MCF 10A (cell line): ENCODE measurements at places on chromosomes 7 and 10. TPM values are rescaled to one million over a fixed set of nuclear protein-coding genes. Genes with fewer than 3 reads are reported as not detected.
A peak's percentile ranks its signal among the peaks of the same experiment; 100 is the strongest.

GRCh38 chr7:137169282-137169698 lies 174.2 kb downstream of the PTN start:
- peaks cover 11% of the 10 kb centered on the region for H3K27me3 ChIP-seq
- DNase-seq, result peak; percentile 57
- no peaks in the 10 kb centered on the region for H3K4me1 ChIP-seq
- no peak overlapping the region for H3K27ac ChIP-seq

DNA sequence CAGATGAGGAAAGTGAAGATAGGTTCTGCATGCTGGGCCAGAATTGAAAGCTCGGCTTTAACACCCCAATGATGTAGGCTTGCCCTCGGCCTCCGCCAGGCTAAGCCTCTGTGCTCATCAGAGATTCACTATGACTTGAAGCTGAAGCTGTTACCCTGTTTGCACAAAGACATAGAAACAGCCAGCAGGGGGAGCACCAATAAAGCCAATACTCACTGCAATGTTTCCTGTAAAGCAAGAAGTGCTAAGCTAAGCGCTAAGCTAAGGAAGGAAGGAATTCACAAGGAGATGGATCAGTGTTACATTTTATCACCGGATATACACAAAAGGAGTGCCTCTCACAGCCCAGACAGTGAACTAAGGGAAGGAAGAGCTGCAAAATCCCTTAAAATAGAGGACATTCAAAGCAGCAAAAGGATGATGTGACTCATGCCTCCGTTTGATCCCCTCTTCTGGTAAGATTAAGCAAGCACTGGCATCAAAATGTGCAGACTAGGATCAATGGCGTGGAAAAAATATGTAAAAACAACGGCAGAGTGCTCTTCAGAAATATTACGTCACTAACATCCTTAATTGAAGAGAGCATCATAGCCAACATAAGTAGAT lies 153.8 kb downstream of the COBL start:
- no peaks in the 10 kb centered on the region for H3K27me3 ChIP-seq
- no peak overlapping the region for H3K4me3 ChIP-seq
- H3K36me3 ChIP-seq, result no peaks in the 10 kb centered on the region
- peak; percentile 89 for DNase-seq

DNA sequence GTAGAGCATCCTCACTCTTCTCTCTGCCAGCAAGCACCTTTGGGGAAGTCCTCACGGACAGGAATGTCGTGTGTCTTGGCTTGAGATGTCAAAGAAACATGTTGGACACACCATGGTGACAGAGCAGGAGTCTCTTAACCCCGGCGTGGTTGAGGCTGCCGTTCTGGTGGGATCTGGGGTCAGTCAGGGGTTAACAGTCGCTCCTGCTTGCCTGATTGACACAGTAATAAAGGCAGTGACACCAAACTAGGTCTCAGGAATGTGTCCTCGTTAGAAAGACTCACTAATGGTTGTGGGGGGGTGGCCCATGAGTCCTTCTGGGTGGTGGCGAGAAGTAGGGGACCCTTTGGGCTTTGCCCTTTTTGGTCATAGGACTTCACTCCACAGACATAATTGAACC lies 69.0 kb downstream of the TCF7L2 start:
- H3K4me1 ChIP-seq, result peaks cover 9% of the 10 kb centered on the region
- no peaks in the 10 kb centered on the region for H3K27me3 ChIP-seq
- no peak overlapping the region for H3K4me3 ChIP-seq
- DNase-seq, result no peak

- H3K27ac ChIP-seq, result no peak overlapping the region
- H3K36me3 ChIP-seq, result peaks cover under 1% of the 10 kb centered on the region
- H3K27me3 ChIP-seq, result no peaks in the 10 kb centered on the region
- H3K4me1 ChIP-seq, result no peaks in the 10 kb centered on the region
- DNase-seq, result no peak
- no peak overlapping the region for H3K4me3 ChIP-seq
Measured at GRCh38 chr7:132279718-132280117, 296.6 kb downstream of the PLXNA4 start.

DNA sequence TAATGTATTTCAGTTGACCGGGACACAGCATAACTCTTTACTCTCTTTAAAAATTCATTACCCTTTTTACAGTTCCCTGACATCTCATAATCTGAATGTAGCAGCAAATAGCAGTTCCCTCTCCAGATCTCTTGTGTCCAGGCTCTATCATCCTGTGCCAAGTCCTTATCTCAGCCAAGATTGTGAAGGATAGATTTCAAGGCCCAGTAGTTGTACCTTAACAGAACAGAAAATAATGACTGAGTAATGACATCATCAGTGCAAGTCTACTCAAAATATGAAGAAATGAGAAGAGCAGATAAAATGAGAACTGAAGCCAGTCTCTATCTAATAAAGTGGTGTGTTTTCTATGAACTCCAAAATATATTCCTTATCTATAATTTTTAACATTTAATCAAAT lies 92.6 kb downstream of the TFEC start:
- DNase-seq, result no peak
- H3K27me3 ChIP-seq, result peaks cover 74% of the 10 kb centered on the region
- H3K27ac ChIP-seq, result no peak overlapping the region
- no peaks in the 10 kb centered on the region for H3K36me3 ChIP-seq

DNA sequence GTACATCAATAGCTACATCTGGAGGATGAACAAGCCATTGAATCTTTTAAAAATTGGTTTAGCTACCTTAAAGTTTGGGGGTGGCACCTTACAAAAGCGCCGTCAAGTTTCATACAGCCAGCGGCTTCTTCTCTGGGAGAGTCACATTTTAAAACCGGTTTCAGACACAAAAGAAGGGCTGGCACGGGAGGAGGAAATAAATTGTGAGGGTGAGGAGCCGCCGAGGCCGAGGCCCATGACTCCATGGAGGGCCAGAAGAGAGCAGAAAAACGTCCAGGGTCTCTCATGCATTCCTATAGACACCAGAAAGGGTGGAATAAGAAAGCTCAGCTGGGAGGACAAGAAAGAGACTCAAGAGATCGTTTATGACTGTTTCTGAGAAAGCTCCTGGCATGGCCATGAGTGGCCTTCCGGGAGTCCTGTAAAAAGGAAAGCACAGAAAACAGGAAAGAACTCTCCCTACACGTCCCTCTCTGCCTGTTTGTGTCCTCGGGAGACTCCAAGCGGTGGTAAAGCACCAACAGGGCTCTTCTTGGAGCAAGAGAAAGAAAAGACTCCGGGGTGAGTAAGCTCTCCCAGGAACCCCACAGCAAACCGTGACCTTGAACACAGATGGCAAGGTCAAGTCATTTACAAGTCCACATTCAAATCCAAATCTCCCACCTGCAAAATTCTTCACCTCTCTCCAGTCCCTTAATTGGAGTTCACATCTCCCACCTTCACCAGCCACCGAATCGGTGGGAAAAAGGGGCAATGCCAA lies 1.8 kb downstream of the FRAT2 start:
- peak overlapping the region; percentile 97 for H3K27ac ChIP-seq
- no peaks in the 10 kb centered on the region for H3K27me3 ChIP-seq
- peak; percentile 82 for DNase-seq
- peak overlapping the region; percentile 93 for H3K4me3 ChIP-seq
- peaks cover 30% of the 10 kb centered on the region for H3K4me1 ChIP-seq
- peaks cover 45% of the 10 kb centered on the region for H3K36me3 ChIP-seq

DNA sequence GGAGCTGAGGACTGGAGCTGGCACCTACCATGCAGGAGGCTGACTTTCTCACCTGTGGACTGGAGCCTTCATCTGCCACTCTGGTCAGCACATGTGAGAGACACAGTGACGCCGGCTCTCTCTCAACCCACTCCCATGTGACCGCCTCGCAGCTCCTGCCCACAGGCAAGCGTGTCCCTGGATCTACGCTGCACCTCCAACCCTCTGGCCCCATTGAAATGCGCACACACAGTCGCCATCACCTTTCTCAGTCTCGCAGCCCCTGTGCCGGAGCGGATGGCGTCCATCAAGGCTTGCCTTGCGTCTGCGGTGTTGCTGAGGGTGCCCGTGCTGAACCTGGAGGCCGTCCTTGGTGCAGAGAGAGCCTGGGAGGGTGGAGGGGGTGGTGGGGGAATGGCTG lies 242.2 kb upstream of the GRB10 start:
- H3K4me3 ChIP-seq, result no peak overlapping the region
- DNase-seq, result no peak
- H3K4me1 ChIP-seq, result no peaks in the 10 kb centered on the region
- H3K27me3 ChIP-seq, result no peaks in the 10 kb centered on the region

GRCh38 chr7:49151146-49151545 lies 226.8 kb downstream of the CDC14C start:
- no peaks in the 10 kb centered on the region for H3K4me1 ChIP-seq
- no peak for DNase-seq
- H3K27me3 ChIP-seq, result peaks cover 84% of the 10 kb centered on the region
- no peak overlapping the region for H3K27ac ChIP-seq
- no peaks in the 10 kb centered on the region for H3K36me3 ChIP-seq

GRCh38 chr10:97116462-97117162 lies 69.1 kb downstream of the SLIT1 start:
- no peak for DNase-seq
- no peak overlapping the region for H3K27ac ChIP-seq
- peaks cover 58% of the 10 kb centered on the region for H3K27me3 ChIP-seq
- H3K4me1 ChIP-seq, result no peaks in the 10 kb centered on the region
- H3K4me3 ChIP-seq, result no peak overlapping the region

- no peak overlapping the region for H3K4me3 ChIP-seq
- H3K27me3 ChIP-seq, result no peaks in the 10 kb centered on the region
- no peaks in the 10 kb centered on the region for H3K4me1 ChIP-seq
Measured at GRCh38 chr10:122232769-122233168, 38.3 kb upstream of the BTBD16 start.

DNA sequence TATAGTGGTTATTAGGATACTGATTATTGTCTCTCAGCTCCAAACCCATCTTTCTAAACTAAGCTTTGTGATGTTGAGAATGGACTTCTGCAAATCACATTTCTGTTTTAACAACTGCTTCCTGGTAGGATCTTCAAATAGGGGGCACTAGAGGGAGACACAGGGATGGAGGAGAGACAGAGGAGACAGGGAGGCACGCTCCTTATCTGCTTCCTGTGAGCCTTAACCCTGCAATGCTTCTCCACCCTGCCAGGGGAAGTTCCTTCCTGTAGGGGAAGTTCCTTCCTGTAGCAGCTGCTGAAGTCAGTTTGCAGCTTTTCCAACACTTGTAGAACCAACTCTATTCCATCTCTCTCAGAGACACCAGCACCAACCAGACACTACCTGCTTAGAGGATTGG lies 847.2 kb downstream of the CCSER2 start:
- no peaks in the 10 kb centered on the region for H3K27me3 ChIP-seq
- no peak overlapping the region for H3K27ac ChIP-seq
- H3K36me3 ChIP-seq, result no peaks in the 10 kb centered on the region
- no peak for DNase-seq
- H3K4me1 ChIP-seq, result no peaks in the 10 kb centered on the region
- H3K4me3 ChIP-seq, result no peak overlapping the region

DNA sequence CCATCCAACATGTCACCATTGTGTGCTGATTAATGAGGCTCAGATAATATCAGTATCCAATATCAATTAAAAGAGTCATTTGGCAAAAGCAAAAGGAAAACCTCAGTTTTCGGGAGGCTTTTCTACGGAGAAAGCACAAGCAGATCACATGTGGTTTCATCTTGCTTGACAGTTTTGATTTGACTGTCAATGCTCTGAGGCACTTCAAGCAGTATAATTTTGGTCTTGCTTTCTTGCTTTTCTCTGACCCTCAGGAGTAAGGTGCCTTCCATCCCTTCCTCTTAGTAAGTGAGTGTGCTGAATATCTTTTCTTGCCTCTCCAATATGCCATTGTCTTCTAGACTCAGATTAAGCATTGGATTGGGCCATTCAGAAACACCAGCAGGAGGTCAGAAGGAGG lies 115.5 kb upstream of the CALCR start:
- no peaks in the 10 kb centered on the region for H3K4me1 ChIP-seq
- H3K4me3 ChIP-seq, result no peak overlapping the region
- peaks cover 7% of the 10 kb centered on the region for H3K27me3 ChIP-seq
- no peaks in the 10 kb centered on the region for H3K36me3 ChIP-seq

DNA sequence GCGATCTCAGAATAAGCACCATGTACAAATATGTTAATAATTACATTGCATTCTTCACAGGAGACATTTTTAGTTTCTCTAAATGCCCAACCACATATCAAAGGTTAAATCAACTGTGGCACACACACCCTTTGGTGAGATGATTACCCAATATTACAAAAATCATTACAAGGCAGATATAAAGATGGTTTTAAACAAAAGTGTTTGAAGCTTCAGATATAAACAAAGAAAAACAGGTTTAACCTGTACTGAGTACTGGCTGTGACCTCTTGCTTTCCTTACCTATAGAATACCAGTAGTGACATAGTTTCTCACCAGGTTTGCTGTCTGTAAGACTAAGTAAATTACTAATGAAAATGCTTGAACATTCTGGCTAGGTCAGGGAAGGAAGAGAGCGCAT lies 360.0 kb upstream of the IGFBP3 start:
- no peak overlapping the region for H3K4me3 ChIP-seq
- DNase-seq, result no peak
- H3K36me3 ChIP-seq, result no peaks in the 10 kb centered on the region

GRCh38 chr7:142854372-142855113 lies at the start of gene EPHB6:
EPHB6 (plus strand) TSS chr7:142855076; CDS start chr7:142863228, 8,152 bp downstream.
- H3K27ac ChIP-seq, result peak within 1 kb of the TSS; percentile 55
- peak within 1 kb of the TSS; percentile 82 for H3K4me3 ChIP-seq
- no peaks in the 10 kb centered on the region for H3K36me3 ChIP-seq
- peaks cover 30% of the 10 kb centered on the region for H3K4me1 ChIP-seq

SPDYE16 gene
- 0.29 TPM in 1 of 2 replicates, not detected in the other for total RNA-seq

CALHM1 gene
- not detected in 2 replicates for total RNA-seq

NPSR1 gene
- total RNA-seq, result not detected in 2 replicates

HECW1 gene
- total RNA-seq, result 0.27 TPM in 1 of 2 replicates, not detected in the other
